ENCODE measurements at places on chromosomes 1 and 21.

DNA sequence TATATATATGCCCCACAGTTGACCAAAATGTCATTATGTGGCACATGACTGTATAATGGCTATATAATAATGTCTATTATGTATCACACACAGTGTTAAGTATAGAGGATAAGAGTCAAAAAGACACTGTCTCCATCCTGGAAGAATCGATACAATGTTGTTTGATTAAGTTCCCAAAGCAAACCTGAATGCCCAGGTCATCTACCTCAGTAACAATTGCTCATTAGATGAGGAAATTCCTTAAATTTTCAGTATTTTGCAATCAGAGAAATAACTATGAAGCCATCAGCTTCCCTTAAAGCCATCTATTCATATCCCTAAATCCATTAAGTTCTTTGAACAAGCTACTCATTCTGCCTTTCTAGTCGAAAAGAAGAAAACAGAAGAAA is 10.0 kb downstream of the FOXJ3 start:
- no peak for DNase-seq

GRCh38 chr1:45848714-45849113 is 45.3 kb downstream of the MAST2 start:
- no peak for DNase-seq

- no peak for DNase-seq
Observed at GRCh38 chr1:182507685-182508084, 57.7 kb downstream of the RGSL1 start.

DNA sequence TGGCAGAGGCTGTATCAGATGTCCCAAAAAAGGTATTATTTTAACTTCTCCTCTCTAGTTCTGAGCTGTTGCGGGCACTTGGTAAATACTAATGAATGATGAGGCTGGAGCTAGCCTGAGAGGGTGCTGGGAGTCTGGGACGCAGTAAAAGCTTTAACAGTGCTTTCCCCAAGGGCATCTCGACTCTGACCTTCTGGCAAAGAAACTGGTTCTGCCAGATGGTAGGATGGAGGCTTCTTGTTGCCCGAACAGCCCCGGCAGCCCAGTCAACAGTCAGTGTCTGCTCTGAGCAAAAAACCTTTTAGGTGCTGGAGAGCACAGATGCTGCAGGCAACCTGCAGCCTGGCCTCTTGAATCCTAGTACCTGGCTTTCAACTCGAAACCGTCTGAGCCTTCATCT is 2.5 kb upstream of the PNRC2 start:
- no peak for DNase-seq

- DNase-seq = no peak
Observed at GRCh38 chr1:245168906-245169305, 14.1 kb downstream of the KIF26B start.

DNA sequence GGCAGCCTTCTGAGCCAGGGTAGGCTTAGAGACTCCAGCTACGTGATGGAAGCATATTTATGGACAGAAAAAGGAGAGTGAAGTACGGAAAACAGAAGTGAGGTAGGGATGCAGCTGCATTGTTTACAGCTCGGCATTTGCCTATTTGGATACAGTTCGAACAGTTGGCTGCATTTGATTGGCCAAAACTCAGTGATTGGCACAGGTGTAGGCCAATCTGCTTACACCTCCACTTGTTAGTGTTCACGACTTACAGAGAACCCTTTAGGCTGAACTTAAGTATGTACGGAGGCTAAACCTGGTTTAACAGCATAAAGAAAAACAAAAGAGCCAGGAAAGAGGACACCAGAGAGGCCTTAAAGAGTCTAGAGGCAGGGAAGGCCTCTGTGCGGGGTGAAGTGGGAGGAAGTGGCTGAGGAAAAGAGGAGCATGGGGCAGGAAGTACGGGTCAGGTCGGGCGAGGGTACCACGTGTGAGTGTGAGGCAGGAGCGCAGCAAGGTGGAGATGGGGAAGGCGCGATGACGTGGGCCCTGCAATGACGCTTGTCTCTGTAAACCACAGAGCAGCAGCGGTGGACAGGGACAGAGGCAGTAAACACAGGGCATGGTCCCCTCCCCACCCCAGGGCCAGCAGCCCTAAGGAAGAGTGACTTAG is 32.0 kb downstream of the RSPH1 start:
- no peak for DNase-seq

- no peak for DNase-seq
Observed at GRCh38 chr1:65471861-65472332, 51.4 kb downstream of the LEPR start.

- no peak for DNase-seq
Observed at GRCh38 chr1:184596950-184597645, 157.6 kb downstream of the EDEM3 start.

GRCh38 chr1:160194737-160195059 is 4.3 kb downstream of the CASQ1 start:
- DNase-seq = no peak

DNA sequence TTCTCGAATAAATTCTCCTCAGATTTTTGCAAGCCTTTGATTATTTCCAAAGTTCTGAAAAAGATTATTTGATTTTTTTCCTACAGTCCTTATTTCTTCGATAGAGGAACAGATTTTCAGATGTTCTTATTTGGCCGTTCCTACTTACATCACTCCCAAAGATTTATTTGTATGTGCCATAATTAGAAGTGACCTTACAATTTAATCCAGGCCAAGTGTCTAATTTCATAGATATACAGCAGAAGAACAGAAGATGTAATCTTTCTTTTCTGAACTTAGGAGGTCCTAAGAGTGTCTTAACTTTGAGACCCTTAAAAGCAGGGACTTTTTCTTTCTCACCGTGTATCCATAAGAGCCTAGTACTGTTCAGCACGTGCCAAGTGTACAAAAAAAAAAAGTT is 46.3 kb downstream of the MAP10 start:
- DNase-seq = no peak

DNA sequence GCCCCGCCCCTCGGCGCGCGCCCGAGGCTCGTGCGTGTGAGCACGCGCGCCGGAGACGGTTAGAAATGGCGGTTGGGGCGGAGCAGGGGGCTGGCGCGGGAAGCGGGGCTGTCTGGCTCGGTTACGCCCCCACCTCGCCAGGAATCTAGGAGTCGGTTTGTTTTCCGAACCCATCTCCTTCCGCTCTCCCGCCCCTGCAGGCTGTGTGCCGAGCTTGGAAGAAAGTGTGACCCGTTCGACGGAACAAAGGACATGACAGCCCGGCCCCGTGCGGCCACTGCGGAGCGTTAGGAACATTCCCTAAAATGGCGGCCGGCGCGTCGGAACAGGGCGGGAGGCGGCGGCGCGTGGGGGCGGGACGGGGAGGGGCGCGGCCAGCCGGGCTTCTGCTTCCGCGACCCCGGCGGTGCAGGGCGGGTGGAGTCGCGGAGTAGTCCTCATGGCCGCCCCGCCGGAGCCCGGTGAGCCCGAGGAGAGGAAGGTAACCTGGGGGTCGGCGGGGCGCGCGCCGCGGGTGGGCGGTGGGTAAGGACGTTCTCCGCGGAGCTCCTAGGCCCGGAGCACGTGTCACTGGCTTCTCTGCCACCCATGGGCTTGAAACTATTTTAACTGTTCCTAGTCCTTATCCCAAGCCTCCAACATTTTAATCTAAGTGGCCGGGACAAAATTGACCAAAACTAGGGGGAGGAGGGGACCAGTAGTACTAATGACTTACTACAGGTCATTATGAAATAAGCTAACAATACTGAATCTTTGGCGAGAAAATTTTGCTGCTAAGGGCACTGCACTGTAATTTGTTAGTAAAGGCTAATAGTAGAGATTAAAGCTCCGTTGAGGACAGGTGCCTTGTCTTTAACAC is at the start of gene COX20:
Gene COX20, plus strand, starts transcription at position 383 of the 859 bp plus-strand sequence. Its CDS starts 57 bp downstream, at position 440.
- peak; percentile 30 for DNase-seq

GRCh38 chr1:245180496-245181157 is 25.8 kb downstream of the KIF26B start:
- DNase-seq = no peak

- no peak for DNase-seq
Observed at GRCh38 chr21:36202726-36203602, 46.3 kb downstream of the DOP1B start.

- DNase-seq = no peak
Observed at GRCh38 chr21:42423197-42423675, 19.5 kb downstream of the UBASH3A start.

- no peak for DNase-seq
Observed at GRCh38 chr1:58437623-58438022, 108.9 kb downstream of the OMA1 start.

- DNase-seq = no peak
Observed at GRCh38 chr1:212651521-212651920, 43.0 kb downstream of the ATF3 start.

DNA sequence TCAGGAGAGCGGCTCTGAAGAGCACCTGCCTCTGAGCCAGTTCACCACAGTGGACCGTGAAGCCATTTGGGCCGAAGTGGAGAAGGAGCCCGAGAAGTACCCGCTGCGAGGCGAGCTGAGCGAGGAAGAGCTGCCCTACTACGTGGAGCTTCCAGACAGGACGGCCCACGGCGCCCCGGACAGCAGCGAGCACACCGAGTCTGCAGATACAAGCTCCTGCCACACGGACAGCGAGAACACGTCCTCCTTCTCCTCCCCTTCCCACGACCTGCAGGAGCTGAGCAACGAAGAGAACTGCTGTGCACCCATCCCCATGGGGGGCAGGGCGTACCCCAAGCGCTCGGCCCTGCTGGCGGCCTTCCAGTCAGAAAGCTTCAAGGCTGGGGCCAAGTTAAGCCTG is 74.9 kb upstream of the MORC3 start:
- no peak for DNase-seq

GRCh38 chr1:32334274-32334861 is 1.7 kb downstream of the MARCKSL1 start:
- no peak for DNase-seq

GRCh38 chr1:91724231-91724630 is 161.7 kb downstream of the TGFBR3 start:
- DNase-seq = no peak

GRCh38 chr1:247411621-247412327 is 4.2 kb upstream of the NLRP3 start:
- no peak for DNase-seq

GRCh38 chr1:79042539-79042938 is 36.0 kb upstream of the ADGRL4 start:
- DNase-seq = no peak

- no peak for DNase-seq
Observed at GRCh38 chr1:231211005-231211857, 29.8 kb upstream of the GNPAT start.

GRCh38 chr1:94974241-94974640 is 47.3 kb upstream of the CNN3 start:
- DNase-seq = peak; percentile 72

GRCh38 chr1:23628951-23629387 is 62.6 kb upstream of the RPL11 start:
- no peak for DNase-seq

DNA sequence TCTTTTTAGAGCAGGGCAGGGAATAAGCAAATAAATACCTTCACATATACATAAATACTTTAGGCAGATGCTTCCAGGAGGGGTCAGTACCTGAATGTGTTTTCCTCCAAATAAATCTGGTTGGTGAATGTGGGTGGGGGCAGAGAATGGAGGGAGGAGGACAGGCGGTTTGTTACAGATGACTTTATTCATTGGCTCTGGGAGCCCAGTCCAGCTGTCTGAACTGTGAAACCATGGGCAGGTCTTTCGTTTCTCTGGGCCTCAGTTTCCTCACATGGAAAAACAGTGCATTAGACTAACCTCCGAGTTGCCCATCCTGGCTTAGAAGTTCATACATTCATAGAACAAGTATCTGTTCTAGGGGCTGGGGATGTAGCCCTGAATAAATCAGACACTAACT is 124.6 kb downstream of the IER5 start:
- DNase-seq = no peak

DNA sequence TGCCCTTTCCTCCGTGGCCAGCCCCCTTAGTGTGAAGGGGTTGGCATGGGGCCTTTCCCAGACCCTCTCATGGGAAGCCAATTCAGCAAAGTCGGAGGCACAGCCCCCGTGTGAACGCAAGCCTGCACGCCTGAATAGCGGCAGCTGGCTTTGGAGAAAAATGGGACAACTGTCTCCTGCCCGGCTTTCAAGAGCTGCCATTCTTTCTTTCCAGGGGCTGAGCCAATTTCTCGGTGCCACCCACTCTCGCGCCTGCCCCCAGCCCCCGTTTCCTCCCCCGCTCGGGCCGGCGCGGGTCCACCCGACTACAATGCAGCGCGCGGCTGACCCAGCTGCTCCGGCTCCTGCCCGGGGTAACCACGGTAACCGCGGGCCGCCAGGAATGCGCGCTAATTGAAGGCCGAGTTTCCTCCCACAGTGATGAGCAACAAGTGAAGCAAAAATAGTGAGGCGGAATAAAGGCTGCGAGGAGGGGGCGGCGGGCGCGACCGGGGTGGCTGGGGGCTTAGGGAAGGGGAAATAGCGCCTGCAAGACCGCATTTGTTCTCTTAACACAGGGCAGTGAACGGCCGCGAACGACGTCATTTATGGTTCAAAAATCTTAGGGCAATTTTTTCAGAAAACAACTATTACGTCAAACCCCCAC is 27.8 kb downstream of the ILDR2 start:
- DNase-seq = peak; percentile 24

GRCh38 chr1:6592441-6592840 is 10.2 kb downstream of the KLHL21 start:
- no peak for DNase-seq

DNA sequence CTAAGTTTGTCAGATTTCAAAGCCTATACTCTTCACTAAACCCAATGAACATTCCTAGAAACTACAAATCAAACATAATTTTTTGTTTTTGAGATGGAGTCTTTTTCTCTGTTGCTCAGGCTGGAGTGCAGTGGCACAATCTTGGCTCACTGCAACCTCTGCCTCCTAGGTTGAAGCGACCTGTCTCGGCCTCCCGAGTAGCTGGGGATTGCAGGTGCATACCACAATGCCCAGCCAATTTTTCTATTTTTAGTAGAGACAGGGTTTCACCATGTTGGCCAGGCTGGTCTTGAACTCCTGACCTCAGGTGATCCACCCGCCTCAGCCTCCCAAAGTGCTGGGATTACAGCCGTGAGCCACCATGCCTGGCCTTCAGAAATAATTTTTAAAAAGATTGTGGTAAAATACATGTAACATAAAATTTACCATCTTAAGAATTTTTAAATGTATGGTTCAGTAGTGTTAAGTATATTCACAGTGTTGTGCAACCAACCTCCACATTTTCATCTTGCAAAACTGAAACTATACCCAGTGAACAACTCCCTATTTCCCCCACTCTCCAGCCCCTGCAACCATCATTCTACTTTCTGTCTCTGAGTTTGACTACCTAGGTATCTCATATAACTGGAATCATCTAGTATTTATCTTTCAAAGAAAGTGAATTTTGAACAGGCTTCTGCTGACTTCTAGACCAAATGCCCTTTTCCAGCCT is 2.7 kb upstream of the CFAP141 start:
- DNase-seq = no peak
